ENCODE measurements at places on chromosomes 13 and 19. TPM values are rescaled to one million over a fixed set of nuclear protein-coding genes. Genes with fewer than 3 reads are reported as not detected.

Gene ZNF460
- 3.9 TPM for polyA plus RNA-seq

Gene PLVAP
- polyA plus RNA-seq = 40.7 TPM

Gene FCER2
- 0.78 TPM for polyA plus RNA-seq

Gene ZNF780A
- polyA plus RNA-seq = 8.6 TPM

Gene PCSK4
- polyA plus RNA-seq = 1.4 TPM

Gene ELSPBP1
- not detected for polyA plus RNA-seq

Gene STARD13
- 21.4 TPM for polyA plus RNA-seq

Gene CDX2
- not detected for polyA plus RNA-seq

Gene RGL3
- 0.40 TPM for polyA plus RNA-seq

Gene MED29
- 23.9 TPM for polyA plus RNA-seq

Gene CEACAM3
- not detected for polyA plus RNA-seq

Gene ACER1
- 0.13 TPM for polyA plus RNA-seq

Gene PGLYRP1
- 0.85 TPM for polyA plus RNA-seq

Gene CLDN10
- polyA plus RNA-seq = 8.6 TPM

Gene PLIN4
- 12.8 TPM for polyA plus RNA-seq

Gene TMEM238
- 0.23 TPM for polyA plus RNA-seq

Gene FAM124A
- 1.6 TPM for polyA plus RNA-seq

Gene OR1M1
- polyA plus RNA-seq = not detected

Gene TEX29
- 0.30 TPM for polyA plus RNA-seq

Gene ZNF606
- polyA plus RNA-seq = 10.5 TPM

Gene LDLR
- polyA plus RNA-seq = 17.7 TPM

Gene KLK12
- not detected for polyA plus RNA-seq

Gene SYT3
- polyA plus RNA-seq = 0.42 TPM

Gene HRC
- polyA plus RNA-seq = 178 TPM

Gene CYP4F2
- polyA plus RNA-seq = not detected

Gene GGN
- 0.43 TPM for polyA plus RNA-seq

Gene WDR18
- polyA plus RNA-seq = 23.5 TPM

Gene RNF17
- polyA plus RNA-seq = 0.19 TPM

Gene ZNF665
- 3.9 TPM for polyA plus RNA-seq

Gene PEX11G
- 2.3 TPM for polyA plus RNA-seq

Gene CNN1
- polyA plus RNA-seq = 179 TPM

Gene BEST2
- polyA plus RNA-seq = not detected

Gene IL12RB1
- polyA plus RNA-seq = 0.35 TPM

Gene ZNF723
- polyA plus RNA-seq = not detected

Gene AZU1
- polyA plus RNA-seq = 1.7 TPM

Gene NLRP4
- polyA plus RNA-seq = not detected

Gene ATG4D
- polyA plus RNA-seq = 22.7 TPM

Gene NACC1
- 18.7 TPM for polyA plus RNA-seq

Gene RASIP1
- polyA plus RNA-seq = 25.9 TPM

Gene SULT2A1
- polyA plus RNA-seq = not detected

Gene EHD2
- 91.5 TPM for polyA plus RNA-seq

Gene HCN2
- polyA plus RNA-seq = 0.32 TPM

Gene PRODH2
- not detected for polyA plus RNA-seq

Gene PROZ
- polyA plus RNA-seq = not detected

Gene ICAM5
- polyA plus RNA-seq = 0.18 TPM

Gene RPS28
- polyA plus RNA-seq = 697 TPM

Gene LHB
- not detected for polyA plus RNA-seq

Gene IGSF23
- not detected for polyA plus RNA-seq

Gene LINGO3
- polyA plus RNA-seq = 0.13 TPM

Gene TRPC4
- 0.37 TPM for polyA plus RNA-seq

Gene SIGLEC11
- polyA plus RNA-seq = 0.77 TPM

Gene ERICH4
- 0.19 TPM for polyA plus RNA-seq

Gene EDDM13
- 1.8 TPM for polyA plus RNA-seq

Gene CEACAM16
- 0.37 TPM for polyA plus RNA-seq

Gene MISP3
- polyA plus RNA-seq = 0.65 TPM

Gene PALM3
- 0.28 TPM for polyA plus RNA-seq

Gene ELOF1
- 31.8 TPM for polyA plus RNA-seq

Gene ZNF66
- 1.8 TPM for polyA plus RNA-seq
